Anterior cingulate cortex (tissue), 58 donors: ENCODE measurements at places on chromosomes 13 and 19.

DNA sequence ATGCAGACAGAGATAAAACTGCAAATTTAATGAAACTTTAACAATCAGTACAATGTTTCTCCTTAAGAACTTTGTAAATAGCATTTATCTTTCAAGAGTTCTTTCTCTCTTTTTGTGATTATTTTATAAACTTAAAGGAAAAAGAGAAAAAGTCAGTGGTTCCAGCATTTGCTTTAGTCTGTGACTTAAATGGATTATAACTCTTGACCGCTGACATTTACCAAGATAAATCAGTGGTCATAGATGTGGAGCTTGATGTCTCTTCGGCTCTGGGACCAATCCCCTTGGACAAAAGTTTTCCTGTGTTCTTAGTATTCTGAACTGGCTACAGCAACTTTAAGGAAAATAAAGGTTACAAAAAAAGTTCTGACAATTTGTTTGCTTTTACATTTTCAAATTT is 162.6 kb downstream of the TM9SF2 start:
- DNase-seq = no peak

- DNase-seq = no peak
Measured at GRCh38 chr19:18972301-18972811, 31.3 kb upstream of the HOMER3 start.

GRCh38 chr19:15014579-15014978 is 34.7 kb upstream of the CASP14 start:
- DNase-seq = no peak

GRCh38 chr13:97182111-97182890 is 39.8 kb upstream of the MBNL2 start:
- no peak for DNase-seq

GRCh38 chr13:43309311-43309710 is 285.9 kb downstream of the DNAJC15 start:
- no peak for DNase-seq

DNA sequence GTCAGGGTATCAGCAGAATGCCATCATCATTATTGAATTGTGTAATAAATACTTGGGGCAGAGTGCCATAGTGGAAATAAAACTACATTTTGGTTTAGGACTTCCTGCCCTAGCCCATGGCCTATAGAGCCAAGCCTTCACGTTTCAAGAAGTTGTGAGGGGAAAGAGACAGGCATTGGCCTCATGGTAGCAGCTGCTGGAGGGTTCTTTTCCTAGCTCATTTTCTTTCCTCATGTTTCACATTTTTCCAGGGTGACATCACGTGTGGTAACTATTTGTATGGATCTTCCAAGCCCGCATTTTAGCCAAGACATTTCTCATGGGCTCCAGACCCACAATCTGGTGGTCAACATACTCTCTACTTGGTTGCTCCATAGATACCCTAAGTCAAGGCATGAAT is 80.4 kb downstream of the LRCH1 start:
- no peak for DNase-seq

- DNase-seq = no peak
Measured at GRCh38 chr19:54041969-54042606, 21.6 kb downstream of the VSTM1 start.

- DNase-seq = no peak
Measured at GRCh38 chr13:27472941-27473340, 22.6 kb upstream of the MTIF3 start.

DNA sequence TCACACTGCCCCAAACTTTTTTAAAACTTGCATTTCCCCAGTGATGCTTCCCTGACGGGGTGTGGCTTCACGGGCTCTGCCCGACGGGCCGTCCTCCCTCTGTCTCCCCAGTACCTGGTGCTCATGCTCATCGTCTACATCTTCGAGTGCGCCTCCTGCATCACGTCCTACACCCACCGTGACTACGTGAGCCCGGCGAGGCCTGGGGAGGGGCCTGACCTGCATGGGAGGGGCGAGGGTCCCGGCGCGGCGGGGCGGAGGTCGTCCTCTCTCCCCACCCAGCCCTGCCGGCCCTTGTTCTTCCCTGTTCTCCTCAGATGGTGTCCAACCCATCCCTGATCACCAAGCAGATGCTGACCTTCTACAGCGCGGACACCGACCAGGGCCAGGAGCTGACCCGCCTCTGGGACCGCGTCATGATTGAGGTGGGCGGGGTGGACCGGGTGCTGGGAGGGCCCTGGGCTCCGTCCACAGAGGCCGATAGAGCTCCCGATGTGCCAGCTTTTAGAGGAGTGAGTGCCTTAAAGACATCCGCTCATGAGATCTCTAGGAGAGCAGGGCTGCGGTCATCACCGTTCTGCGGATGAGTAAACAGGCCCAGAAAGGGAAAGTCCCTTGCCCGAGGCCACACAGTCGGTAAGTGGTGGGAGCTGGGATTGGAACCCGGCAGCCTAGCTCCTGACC is 6.9 kb downstream of the UPK1A start:
- no peak for DNase-seq

- DNase-seq = peak; percentile 76
Measured at GRCh38 chr13:44373601-44374347, at the start of gene SERP2. SERP2 (plus strand) TSS chr13:44373824; CDS start chr13:44374026, 202 bp downstream.

GRCh38 chr13:65787082-65787481 is 1443.1 kb downstream of the PCDH9 start:
- DNase-seq = no peak

- DNase-seq = no peak
Measured at GRCh38 chr19:1645299-1645698, 7.1 kb downstream of the TCF3 start.

DNA sequence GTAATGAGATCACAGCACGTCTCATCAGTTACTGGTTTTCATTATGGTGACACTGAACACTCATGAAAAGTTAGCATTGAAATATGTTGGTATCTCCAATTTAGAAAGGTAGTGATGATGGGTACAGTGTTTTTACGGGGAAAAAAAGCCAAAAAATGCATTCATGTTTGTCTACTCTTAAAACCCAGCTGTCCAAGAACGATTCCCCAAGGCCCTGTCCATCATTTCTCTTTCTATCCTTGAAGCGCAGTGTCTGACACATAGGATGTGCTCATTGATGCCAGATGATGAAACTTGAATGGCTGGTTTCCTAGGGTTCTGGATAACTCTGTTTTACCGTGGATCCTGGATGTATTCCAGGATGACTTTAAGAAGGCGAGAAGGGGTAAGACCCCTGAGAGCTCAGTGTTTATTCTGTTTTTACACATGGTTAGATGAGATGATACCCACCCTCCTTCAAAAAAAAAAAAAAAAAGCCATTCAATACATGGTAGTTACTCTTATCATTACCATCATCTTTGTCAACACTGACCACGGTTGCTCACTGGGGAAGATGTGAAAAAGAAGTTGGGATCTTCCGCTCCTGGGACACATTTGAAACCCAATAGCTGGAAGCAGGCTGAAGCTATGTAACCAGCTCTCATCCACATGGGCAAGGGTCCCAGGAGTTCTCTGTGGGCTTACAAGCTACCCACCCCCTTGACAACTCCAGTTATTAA is 22.5 kb downstream of the SERP2 start:
- no peak for DNase-seq

- no peak for DNase-seq
Measured at GRCh38 chr13:106497079-106497478, 38.4 kb downstream of the EFNB2 start.

GRCh38 chr19:51873097-51873496 is 14.7 kb downstream of the ZNF577 start:
- DNase-seq = no peak

DNA sequence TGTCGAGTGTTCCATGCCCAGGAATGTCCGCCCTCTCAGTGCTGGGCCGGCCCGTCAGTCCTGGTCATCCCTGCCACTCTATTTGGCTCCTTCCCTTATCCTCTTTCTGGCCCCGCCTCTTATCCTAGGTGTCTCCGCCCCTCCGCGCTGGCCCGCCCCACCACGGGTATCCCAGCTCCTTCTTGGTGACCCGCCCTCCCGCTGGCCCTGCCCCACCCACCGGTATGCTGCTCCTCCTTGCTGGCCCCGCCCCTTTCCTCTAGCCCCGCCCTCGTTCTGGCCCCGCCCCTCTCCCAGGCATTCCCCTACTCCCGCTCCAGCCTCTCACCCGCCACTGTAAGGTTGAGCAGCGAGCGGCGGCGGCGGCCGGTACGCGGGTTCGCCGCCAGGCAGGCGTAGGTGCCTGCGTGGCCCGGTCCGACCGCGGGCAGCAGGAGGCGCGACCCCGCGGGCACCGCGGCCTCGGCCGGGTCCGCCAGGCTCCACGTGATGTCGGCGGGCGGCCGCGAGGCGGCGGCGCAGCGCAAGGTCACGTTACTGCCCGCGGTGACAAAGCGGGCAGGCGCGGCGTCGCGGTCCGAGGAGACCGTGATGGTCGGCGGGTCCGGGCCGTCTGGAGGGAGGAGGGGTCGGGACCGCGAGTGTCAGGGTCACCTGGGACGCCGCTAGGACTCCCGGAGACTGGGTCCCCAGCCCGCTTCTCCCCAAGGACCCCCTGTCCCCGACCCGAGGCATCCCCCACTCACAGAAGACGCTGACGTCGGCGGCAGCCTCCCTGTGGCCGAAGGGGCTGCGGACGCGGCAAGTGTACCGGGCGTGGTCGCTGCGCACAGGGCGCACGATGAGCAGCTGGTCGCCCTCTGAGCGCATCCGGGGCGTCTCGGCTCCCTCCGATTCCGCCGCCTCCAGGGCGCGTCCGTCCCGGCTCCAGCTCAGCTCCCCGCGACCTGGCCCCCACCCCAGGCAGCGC is 2.0 kb downstream of the VSIG10L start:
- DNase-seq = peak; percentile 89

- DNase-seq = no peak
Measured at GRCh38 chr19:37695144-37695899, 24.2 kb downstream of the ZNF607 start.

GRCh38 chr19:55258476-55258827 is 365 bp downstream of the PPP6R1 start:
- no peak for DNase-seq

- no peak for DNase-seq
Measured at GRCh38 chr19:1221904-1222255, 15.9 kb downstream of the CBARP start.

DNA sequence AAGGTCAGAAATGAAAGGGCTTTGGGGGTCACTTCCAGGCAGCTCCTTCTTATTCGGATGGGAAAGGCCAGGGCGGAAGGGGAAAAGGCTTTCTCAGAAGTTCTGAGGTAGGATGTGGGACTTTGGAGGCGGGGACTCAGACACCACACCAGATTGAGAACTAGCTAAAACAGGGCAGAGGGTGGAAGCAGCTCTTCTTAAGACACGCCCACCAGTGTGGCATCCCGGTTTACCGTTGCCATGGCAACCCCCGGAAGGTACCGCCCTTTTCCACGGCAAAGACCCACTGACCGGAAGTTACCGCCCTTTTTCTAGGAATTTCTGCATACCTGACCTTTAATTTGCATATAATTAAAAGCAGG is 3.8 kb upstream of the LILRA5 start:
- no peak for DNase-seq

- no peak for DNase-seq
Measured at GRCh38 chr19:51063664-51064063, 1.2 kb downstream of the KLK13 start.

GRCh38 chr13:72427757-72428528 is 299.5 kb downstream of the MZT1 start:
- no peak for DNase-seq

- no peak for DNase-seq
Measured at GRCh38 chr13:107339209-107339608, 771.3 kb upstream of the ARGLU1 start.

DNA sequence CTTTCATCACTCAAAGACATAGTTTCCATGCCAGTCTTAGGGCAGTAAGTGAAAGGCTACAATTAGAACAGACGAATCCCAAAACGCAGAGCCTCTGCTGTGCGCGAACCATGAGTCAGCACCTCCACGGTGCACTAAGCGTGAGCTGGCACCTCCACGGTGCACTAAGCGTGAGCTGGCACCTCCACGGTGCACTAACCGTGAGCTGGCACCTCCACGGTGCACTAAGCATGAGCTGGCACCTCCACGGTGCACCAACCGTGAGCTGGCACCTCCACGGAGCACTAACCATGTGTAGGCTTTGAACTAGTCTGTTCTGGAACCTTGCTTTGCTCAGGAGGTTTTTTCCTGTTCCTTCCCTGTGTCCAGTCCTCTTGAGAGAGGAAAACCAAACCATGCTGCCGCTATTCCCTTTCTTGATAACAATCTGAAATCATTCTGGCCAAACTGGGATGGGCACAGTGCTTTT is 120.6 kb downstream of the IRS2 start:
- no peak for DNase-seq

- no peak for DNase-seq
Measured at GRCh38 chr19:29088761-29089160, 124.2 kb downstream of the UQCRFS1 start.

DNA sequence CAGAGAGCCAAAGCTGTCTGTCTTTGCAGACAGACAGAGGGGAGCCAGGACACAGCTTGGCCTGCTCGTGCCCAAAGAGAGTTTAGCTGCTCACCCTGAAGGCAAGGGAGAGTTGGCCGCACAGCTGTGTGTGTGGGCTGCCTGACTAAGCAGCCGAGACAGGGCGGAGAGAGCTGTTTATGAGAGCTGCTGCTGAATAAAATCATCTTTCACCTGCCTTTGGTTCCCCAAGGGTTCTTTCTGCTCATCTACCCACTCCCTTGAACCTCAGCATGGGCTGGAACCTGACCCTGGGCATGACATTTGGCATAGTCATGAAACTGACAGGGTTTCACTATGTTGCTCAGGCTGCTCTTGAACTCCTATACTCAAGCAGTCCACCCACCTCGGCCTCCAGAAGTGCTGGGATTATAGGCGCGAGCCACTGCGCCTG is 98.2 kb downstream of the RBM26 start:
- DNase-seq = peak; percentile 3

GRCh38 chr19:48363500-48363809 is 285 bp downstream of the TMEM143 start:
- DNase-seq = no peak

GRCh38 chr13:99809926-99810325 is 161.6 kb downstream of the ZIC5 start:
- DNase-seq = no peak

DNA sequence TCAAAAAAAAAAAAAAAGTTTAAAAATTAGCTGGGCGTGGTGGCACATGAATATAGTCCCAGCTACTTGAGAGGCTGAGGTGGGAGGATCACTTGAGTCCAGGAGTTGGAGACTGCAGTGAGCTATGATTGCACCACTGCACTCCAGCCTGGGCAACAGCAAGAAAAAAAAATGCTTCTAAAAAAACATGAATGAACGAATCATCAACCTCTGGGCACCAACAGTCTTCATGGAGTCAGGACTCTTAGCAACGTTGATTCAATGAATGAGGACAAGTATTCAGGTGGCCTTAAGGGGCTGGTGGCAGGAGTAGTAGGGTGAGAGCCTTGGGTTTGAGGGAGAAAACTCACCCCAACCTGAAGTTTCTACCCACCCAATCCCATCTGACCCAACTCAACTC is 20.6 kb upstream of the OLFM2 start:
- DNase-seq = no peak

DNA sequence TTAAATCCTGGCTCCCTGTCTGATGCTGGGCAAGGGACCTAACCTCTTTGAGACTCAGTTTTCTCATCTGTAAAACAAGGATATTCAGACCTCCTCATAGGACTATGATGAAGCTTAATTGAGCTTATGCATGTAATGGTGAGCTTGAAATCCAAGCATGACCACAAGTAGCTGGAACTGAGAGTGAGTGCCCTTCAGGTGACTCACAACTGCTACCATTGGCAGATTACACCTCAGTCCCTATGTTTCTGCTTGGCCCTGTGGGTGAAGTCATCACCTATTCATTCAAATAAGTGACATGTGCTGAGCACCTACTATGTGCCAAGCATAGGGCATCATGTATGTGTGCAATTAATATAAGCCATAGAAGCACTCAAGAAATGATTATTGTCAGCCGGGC is 25.7 kb downstream of the NOVA2 start:
- no peak for DNase-seq
